Stimulated activated CD8-positive, alpha-beta memory T cell treated with anti-CD3 and anti-CD28 coated beads, Interleukin-7, amount 100 ng/mL, for 1 hour (primary cell): ENCODE measurements at places on chromosomes 5 and 9.
A peak's percentile ranks its signal among the peaks of the same experiment; 100 is the strongest.

DNA sequence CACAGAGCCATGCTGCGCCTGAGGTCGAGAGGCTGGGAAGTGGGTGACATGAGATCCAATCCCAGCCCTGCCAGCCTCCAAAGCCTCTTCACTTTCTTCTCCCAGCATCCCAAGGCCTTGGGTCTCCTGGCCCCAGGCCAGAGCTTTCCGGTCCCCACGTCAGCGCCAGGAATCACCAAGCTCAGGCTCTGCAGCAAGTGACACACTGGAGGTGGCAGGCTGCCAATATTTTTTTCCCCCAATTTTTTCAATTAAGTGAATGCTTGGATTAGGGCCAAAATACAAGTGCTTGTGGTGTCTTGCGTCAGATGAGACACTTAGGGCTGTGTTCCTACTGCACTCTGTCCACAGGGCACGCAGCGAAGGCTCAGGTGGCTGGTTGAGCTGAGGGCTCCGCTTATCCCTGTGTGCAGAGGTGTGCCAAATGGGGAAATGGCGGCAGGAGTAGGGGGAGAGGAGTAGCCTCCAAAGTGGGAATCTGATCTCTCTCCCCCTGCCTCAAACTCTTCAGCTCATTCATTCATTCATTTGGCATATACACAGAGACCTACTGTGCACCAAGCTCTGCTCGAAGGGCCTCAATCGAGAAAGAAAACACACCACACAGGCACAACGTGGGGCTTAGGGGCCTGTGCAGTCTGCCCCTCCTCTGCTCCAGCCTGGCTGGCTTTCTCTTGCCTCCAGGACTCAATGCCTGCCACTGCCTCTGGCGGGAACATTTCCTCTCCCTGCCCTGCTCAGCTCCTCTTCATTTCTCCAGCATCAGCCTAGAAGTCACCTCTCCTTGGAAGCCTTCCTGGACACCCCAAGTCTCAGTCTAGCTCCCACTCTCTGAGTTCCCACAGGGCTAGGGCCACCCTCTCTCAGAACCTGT lies 16.6 kb downstream of the SH3PXD2B start:
- DNase-seq = no peak

DNA sequence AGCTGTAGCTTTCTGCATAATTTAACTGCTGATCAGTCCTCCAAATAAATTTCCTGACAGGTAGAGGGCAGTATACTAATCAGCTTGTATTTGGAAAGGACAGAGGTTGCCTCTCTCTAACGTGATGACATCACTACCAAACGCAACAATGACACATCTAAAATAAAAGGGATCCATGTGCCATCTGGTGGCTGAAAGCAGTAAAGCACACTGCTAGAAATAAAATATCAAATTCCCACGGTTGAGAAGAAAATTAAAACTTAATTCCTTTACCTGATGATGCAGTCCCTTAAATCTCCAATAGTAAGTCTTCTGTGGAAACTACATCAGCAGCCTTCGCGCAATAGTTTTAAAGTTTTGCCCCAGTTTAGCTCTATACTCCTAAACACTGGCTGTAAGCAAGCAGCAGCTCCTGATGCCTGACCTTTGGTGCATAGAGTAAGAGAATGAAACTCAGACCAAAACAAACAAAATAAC lies 54.5 kb downstream of the DIAPH1 start:
- peak; percentile 1 for DNase-seq

DNA sequence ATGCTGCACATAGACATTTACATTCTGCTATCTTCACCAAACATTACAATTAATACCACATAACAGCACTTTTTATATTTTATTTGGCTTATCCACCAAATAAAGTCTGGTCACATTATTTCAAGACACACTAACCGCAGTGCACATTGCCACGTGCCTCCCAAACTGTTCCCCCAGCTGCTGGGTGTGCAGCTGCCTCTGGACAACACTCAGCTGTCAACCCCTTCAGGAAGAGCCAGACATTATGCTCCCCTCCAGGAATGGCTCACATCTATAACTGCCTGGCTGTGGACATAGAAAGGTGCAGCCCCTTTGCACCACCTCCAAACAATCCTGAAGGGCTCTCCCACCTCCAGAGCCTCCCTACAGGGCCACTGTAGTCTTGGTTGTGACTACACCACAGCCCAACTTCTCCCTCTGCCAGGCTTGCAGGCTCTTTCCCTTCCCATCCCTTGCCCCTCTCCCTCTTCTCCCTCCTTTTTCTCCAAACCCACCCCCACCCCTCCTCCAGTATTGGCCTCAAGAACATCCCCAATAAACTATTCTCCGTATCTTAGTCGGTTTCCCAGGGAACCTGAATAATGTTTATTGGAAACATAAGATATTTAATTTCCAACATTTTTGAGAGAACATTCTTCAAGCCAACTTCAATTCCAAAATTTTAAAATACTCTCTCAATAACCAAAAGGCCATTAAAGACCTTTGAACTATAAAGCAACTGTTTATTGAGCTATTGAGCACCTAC lies 372.3 kb downstream of the CTNND2 start:
- no peak for DNase-seq

DNA sequence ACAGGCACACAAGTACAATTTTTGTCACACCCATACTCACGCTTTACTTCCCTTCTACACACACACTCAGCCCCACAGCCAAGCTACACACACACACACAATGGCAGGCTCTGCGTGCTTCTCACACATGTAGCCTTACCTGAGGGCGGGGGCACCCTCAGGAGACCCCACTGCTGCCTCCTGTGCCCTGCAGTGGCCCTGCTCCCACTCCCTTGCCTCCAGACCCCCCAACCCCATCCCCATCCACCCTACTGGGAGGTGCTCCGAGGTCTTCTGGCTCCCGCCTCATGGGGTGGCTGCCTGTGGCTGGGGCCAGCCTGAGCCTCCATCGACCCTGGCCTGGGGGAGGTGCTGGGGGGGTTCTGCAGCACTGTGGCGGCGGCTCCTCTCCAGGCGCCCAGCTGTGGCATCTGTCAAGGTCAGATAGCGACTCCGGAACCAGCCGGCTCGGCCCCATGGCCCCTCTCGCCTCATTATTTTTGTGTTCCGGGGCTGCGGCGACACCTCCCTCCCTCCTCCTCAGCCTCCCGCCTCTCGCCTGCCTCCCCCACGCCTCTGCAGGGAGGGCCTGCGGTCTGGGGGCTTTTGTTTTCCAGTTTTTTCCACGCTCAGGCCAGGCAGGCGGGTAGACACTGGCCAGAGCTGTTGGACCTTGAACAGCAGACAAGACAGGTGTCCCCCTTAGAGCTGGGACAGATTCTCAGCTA lies 21.7 kb downstream of the CXXC5 start:
- DNase-seq = no peak

GRCh38 chr9:16959391-16959790 lies 88.9 kb upstream of the BNC2 start:
- DNase-seq = no peak

GRCh38 chr9:76087976-76088375 lies 197.5 kb downstream of the PCSK5 start:
- DNase-seq = no peak

- no peak for DNase-seq
Measured at GRCh38 chr5:11888221-11888620, 16.0 kb downstream of the CTNND2 start.

GRCh38 chr9:33924978-33925797 lies 108.2 kb downstream of the UBE2R2 start:
- no peak for DNase-seq

GRCh38 chr5:166377756-166378155 lies 1913.7 kb upstream of the WWC1 start:
- no peak for DNase-seq

DNA sequence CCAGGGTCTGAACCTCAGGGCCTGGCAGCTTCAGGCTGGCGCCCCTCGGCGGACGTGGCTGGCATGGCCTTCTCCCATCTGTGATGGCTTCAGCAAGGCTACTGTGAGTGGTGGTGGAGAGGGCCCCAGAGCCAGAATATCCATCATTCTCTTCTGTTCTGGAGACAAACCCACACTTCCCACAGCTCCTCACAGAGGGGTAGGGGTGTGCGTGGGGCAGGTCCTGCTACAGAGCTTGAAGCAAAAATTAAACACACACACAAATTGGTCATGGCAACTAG lies 9.6 kb downstream of the GPX3 start:
- DNase-seq = no peak

DNA sequence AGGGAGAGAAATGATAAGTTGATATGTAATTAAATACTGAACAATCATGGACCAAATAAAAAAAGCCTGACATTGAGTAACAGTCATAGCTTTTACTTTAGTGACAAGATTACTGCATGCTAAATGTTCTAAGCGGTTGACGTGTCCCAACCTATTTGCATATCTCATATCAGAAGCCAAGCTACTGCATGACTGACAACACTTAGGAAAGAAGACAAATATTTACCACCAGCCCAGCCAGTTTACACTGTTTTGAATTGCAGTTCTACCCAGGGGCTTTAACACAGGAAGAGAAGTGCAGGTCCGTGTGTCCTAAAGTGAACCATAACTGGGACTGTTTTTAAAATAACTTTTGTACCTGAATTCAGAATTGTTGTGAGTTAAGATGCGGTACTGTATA lies 219.9 kb downstream of the PRDM9 start:
- DNase-seq = no peak

GRCh38 chr9:134128727-134129679 lies 6.9 kb upstream of the WDR5 start:
- DNase-seq = no peak

- no peak for DNase-seq
Measured at GRCh38 chr5:40939753-40940152, 30.5 kb downstream of the C7 start.

DNA sequence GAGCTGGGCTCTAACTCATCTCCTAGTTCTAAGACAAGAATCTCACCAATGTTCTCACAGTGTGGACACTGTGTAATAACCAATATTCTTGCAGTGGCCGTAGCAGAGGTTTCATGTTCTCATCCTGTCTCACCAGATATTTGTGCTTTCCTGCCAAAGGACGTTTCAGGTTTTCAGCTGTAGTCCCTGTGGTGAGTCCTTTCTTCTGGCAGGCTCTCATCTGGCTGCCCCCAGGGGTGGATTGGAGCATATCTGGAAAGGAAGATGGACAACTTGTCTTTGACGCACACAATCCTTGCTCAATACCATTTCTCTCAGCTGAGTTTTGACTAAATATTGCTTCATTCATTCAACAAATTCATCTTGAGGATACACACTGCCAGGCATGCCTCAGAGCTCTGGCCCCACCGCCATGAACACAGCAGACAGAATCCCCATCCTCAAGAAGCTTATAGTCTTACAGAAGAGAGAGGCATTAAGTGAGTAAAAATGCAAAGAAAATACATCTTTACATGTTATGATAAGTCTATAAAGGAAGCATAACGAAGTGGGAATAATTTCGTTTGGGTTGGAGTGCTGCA lies 33.8 kb upstream of the NEURL1B start:
- no peak for DNase-seq

GRCh38 chr9:114461468-114461867 lies 43.8 kb downstream of the WHRN start:
- no peak for DNase-seq

DNA sequence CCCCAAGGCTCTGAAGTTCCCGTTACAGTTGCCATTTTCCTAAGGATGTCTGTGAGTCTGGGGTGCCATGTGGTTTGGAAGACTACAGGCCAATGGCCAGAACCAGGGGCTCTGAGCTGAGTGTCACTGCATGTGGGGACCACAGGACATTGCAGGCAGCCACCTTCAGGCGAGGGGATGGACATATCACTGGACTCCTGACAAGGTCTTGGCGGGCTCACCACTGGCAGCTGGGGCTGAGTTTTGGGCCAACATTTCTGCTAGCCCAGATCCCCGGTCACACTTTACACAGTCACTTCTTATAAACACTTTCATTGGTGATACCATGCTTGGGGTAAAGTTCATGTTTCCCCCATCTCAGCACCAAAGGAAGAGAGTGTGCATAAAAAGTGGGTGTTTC lies 109.8 kb downstream of the RASGRF2 start:
- DNase-seq = no peak

- no peak for DNase-seq
Measured at GRCh38 chr5:174202996-174203395, 157.5 kb downstream of the NSG2 start.

DNA sequence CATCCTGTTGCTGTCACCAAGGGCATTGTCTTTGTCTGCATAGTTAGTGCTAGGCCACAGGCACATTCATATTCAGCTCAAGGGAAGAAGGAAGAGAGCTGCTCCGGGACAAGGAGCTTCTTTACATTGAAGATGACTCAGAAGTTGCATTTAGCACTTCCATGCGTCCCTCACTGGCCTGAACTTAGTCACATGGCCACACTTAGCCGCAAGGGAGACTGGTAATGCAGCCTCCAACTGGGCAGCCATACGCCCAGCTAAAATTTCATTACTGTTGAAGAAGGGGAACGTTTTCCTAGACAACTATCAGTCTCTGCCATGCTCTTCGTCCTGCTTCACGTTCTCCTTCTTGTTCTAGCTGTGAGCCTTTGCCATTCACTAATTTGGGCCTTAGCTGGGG lies 20.0 kb downstream of the ACTL7B start:
- no peak for DNase-seq

DNA sequence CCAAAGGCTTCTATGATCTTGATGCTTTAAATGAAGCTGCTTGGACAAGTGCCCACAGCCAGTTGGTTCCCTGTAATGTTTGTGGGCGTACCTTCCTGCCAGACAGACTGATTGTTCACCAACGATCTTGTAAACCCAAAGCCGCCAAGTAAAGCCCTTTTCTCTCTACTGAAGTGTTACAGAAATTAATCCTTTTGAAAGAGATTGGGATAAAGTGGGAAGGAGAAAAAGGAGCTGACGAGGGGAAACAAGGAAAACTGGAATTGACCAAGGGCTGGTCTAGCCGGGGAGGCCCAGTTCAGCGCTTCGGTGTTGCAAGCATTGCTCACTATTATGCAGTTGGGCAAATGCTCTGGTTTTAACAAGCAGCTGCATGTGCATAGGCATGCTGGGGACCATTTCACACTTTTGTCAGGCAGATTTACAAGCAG lies 53.2 kb downstream of the ZNF474 start:
- no peak for DNase-seq

GRCh38 chr5:13558408-13558807 lies 386.1 kb downstream of the DNAH5 start:
- DNase-seq = no peak

DNA sequence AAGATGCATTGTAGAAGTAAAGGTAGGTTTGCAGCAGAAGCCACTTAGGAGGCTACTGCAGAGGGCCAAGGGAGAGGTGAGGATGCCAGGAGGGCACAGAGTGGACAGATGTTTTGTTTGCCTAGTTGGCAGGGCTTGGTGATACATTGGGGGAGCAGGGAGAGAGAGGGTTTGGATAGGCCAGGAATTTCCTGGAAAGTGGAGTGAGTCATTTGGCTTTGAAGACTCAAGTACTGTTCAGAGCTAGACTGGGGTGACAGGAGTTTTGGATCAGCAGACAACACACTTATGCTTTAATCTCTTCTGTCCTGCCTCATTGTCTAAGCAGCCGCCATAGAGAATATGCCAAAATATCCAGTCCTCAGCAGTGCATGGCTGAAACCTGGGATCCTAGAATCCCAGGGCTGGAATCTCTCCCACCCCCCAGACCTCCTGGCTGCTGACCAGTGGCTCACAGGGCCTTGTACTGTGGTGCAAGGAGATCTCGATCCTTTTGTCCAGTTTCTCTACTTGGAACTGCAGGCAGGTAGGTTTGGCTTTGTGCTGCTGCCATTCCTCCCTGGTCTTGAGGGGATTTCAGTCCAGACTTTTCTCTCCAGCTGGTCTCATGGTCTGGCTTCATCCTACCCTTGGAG lies 11.0 kb downstream of the TMEM268 start:
- no peak for DNase-seq

- DNase-seq = no peak
Measured at GRCh38 chr9:98652302-98652701, 56.4 kb downstream of the GABBR2 start.
